Neuronal stem cell (in vitro differentiated cells): ENCODE measurements at places on chromosomes 6 and 20.

- no peaks in the 10 kb centered on the region for H3K27me3 ChIP-seq
- peaks cover 2% of the 10 kb centered on the region for H3K4me1 ChIP-seq
- H3K4me3 ChIP-seq, result no peak overlapping the region
- DNase-seq, result no peak
Measured at GRCh38 chr6:139201378-139201777, 66.5 kb downstream of the HECA start.

DNA sequence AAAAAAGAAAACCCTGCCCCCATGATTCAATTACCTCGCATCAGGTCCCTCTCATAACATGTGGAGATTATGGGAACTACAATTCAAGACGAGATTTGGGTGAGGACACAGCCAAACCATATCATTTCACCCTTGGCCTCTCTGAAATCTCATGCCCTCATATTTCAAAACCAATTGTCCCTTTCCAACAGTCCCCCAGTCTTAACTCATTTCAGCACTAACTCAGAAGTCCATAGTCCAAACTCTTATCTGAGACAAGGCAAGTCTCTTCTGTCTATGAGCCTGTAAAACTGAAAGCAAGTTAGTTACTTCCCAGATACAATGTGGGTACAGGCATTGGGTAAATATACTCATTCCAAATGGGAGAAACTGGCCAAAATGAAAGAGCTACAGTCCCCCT, 536.1 kb downstream of the MEI4 start:
- no peaks in the 10 kb centered on the region for H3K36me3 ChIP-seq
- DNase-seq, result no peak
- no peaks in the 10 kb centered on the region for H3K4me1 ChIP-seq
- no peak overlapping the region for H3K4me3 ChIP-seq

GRCh38 chr6:3427687-3428085, 29.2 kb downstream of the SLC22A23 start:
- no peak overlapping the region for H3K27ac ChIP-seq
- H3K4me1 ChIP-seq, result peaks cover 13% of the 10 kb centered on the region
- no peak overlapping the region for H3K4me3 ChIP-seq
- no peaks in the 10 kb centered on the region for H3K36me3 ChIP-seq
- no peak for DNase-seq

DNA sequence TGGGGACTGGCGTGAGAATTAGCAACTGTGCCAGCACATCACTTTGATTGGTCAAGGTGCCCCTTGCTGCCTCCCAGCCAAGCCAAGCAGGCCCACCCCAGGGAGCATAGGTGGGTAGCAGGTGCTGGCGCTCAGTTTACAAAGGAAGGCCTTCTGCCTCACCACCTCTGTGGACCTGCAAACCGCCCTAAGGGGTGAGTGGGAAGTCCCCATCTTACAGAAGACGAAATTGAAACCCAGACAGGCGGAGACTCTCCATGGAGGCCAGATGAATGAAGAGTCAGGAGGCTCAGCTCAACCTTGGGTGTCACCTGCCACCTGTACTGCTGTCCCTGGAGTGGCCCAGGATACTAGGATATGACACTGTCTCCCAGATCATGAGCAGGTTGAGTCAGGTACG, 21.5 kb upstream of the MAS1L start:
- no peaks in the 10 kb centered on the region for H3K36me3 ChIP-seq
- no peak for DNase-seq
- no peak overlapping the region for H3K27ac ChIP-seq
- H3K4me1 ChIP-seq, result peaks cover 14% of the 10 kb centered on the region
- no peaks in the 10 kb centered on the region for H3K27me3 ChIP-seq
- no peak overlapping the region for H3K4me3 ChIP-seq

DNA sequence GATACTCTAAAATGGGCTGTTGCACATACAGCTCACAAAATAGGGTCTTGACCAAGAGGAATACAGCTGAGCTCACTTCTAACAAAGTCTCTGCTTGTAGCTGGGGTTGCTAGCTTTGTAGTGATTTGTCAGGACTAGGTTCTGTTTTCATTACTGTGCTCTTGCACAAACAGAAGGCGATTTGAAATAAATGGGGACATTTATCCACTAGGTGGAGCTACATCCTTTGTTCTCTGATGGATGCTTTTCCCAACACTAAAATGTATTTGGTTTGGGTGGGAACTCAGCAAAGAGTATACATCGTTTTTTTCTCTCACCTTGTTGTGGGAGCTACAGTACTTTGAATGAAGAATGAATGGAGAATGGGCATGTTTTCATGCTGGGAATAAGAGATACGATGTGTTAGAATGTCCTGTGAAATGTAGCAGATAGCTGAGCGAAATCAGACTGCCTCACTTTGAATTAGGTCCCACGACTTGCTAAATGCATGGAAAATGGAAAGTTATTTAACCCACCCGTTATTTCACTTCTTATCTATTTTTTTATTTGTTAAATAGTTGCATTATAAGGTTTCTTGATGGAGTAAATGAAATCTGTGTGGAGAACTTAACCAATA, 494.7 kb upstream of the MAP3K7 start:
- no peaks in the 10 kb centered on the region for H3K4me1 ChIP-seq
- DNase-seq, result peak; percentile 50
- no peak overlapping the region for H3K4me3 ChIP-seq
- H3K27ac ChIP-seq, result no peak overlapping the region
